ENCODE measurements at places on chromosomes 4 and X.

GRCh38 chrX:30228526-30228925 lies 1.9 kb upstream of the MAGEB3 start:
- peak; percentile 21 for DNase-seq

DNA sequence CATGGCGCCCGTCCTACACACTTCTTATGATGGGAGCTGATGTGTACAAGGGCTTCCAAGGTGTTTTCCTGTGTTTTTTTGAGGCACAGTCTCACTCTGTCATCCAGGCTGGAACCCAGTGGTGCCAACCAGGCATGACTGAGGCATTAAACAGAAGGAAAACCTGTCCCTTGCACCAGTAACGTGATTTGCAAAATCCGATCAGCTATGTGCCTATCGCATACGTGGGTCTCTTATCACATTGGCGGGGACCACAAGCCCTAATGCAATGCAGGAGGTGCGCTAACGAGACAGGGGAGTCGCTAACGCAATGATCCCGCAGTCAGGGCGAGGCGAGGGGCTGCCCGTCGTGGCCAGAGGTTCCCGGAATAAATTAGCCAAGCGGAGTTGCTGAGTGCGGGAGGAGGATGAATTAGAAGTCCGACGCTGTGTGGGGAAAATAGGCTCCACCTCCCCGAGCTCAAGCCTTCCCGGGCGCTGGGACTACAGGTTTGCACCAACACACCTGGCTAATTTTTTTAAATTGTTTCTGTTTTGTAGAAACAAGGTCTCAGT lies 162.7 kb downstream of the SHOX start:
- no peak for DNase-seq

DNA sequence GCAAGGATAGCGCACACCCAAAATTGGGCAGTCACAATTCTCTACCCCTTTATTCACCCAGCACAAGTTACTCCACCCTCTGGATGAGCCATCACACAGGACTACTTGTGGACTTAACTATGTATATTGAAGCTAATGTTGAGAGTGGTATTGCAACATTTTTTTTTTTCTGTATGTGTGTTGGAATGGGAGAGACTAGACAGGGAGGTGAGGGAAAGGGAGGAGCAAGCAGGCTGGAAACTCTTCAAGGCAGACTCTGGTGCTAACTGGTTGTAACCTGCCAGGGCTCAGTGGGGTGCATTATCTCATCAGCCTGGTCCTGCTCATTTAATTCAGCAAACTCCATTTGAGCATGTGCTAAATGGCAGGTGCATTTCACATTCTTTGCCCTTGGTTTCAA lies 18.4 kb upstream of the CWH43 start:
- DNase-seq = no peak

GRCh38 chr4:8688041-8688907 lies 95.7 kb downstream of the CPZ start:
- DNase-seq = peak; percentile 94

- DNase-seq = peak; percentile 71
These were observed 26.1 kb upstream of the VMA21 start for GRCh38 chrX:151370906-151371305.

DNA sequence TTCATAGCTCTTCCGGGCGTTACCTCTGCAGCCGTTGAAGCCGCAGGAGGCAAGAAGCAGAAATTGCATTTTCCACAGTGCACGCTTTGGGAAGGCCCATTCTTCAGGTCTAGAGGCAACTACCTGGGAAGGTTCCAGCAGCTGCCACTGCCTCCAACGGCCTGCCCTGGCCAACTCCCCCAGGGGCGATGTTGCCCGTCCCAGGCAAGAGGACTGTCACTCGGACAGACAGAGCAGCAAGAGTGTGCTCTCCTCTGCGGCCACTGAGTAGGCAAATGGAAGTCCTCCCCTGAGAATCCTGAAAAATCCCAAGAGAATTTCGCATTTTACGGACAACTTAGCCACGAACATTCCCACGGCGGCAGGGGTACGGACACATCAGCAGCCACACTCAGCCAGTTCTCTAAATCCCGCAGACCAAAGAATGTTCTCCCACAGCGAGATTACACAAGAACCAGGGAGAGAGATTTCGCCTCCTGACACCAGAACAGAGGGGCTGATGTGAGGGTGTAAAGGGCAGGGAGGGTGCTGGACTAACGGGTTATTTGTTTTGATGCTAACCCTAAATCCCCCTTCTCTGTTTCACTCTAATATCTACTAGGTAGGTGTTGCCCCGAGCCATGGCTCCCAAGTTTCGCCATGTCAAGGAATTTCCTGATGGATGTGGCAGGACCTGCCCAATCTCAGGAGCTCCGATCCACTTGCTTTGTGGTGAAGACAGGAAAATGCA lies 63.8 kb downstream of the SEPSECS start:
- DNase-seq = no peak

DNA sequence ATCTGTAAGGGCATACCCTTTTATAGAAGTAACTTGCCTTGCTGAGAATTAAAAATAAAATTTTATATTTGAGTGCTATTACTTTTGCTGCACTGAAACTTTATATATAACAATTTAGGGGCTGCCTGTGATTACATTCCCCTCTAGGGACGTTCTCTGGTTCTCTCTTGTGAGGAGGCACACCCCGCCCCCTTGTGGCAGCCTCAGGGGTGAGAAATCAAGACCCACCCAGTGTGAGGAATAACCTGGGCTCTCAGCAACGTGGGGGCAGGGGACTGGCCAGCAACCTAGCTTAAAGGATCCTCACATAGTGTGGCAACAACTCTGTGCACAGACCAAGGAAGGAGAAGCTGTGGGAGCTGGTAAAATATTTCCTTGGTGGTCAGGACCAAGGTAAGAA lies 43.7 kb downstream of the MAGEA9 start:
- DNase-seq = peak; percentile 11

DNA sequence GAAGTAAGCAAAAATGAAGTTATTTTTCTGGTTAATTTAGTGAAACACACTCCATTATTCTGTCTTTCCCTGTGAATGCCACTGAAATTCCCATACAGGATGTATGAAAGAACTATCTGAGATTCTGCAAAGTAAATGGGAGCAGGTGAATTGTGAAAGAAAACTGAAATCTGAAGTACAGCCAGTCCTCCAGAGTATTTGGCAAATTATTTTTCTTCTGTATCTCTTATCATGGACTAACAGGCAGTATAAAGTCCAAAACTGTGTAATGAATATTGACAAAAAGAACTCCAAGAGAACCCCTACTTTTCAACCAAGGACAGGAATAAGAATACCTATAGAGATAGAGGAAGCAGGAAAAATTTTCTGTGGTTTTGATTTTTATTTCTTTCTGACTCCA lies 40.8 kb upstream of the AR start:
- no peak for DNase-seq

- DNase-seq = no peak
These were observed 73.1 kb downstream of the WFS1 start for GRCh38 chr4:6342530-6343293.

DNA sequence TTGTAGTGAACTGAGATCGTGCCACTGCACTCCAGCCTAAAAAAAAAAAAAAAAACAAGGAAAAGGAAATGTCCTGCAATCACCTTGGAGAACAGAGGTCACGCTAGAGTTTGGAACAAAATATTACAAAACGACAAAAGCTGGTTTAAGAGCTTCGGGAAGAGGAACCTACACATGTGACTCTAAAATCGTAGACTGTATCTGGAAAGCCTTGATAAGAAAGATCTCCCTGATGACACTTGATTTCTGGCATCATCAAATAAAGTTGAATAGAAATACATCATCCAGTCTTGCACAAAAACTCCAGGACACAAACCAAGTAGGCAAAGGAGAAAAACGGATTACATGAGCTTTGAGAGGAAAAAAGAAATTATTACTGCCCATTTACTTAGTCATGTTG lies 31.1 kb upstream of the DOCK11 start:
- no peak for DNase-seq

DNA sequence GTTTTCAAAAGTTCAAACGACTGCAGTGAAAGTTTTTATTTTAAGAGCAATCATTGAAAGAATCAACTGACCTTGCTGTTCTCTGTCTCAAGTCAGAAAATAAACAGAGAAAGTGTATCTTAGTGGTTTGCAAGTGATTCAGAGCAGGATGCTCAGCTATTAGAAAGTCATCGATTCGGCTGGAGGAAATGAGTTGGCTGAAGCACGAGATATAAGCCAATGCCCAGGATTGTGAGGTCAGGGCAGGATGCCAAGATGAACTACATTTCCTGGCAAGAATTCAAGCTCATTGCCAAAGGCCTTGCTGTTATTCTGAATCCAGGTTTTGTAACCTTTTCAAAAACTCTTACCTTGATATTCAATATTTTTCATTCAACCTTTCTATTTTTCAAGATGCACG lies 541.4 kb upstream of the BOD1L1 start:
- no peak for DNase-seq

- DNase-seq = no peak
These were observed 22.7 kb upstream of the RNF212 start for GRCh38 chr4:1136048-1136447.

DNA sequence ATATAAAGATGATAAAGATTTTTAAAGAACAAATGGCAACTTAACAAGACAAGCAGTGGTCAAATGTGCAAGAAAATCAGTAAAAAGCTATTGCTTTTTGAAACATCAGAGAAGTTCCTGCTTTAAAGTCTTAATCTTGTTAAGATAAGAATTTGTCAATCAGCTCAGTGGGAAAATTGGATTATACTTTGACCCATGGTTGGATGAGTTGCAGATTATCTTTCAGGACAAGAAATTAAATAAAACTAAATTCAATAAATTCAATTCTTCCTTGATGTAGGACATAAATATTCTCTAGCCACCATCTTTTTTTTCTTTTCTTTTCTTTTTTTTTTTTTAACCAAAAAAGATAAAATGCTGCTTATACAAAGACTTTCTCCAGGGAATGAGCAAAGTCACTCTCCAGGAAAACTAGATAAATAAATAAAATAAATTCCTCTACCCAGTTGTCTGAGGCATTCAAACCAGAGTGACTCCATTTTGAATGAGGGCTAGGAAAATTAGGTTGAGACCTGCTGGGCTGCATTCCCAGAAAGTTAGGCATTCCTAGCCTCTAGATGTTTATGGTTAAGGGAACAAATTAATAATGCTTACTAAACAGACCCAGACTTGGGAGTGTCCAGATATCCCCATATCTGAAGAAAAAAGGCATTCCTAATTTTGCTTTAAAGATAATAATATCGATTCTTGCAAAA lies 211.2 kb downstream of the SNCA start:
- no peak for DNase-seq

GRCh38 chr4:180169966-180170365 lies 2073.2 kb upstream of the TENM3 start:
- DNase-seq = no peak

- DNase-seq = no peak
These were observed 149.4 kb downstream of the PDGFRA start for GRCh38 chr4:54378461-54378860.

GRCh38 chr4:10008609-10009005 lies 12.7 kb downstream of the SLC2A9 start:
- DNase-seq = no peak

DNA sequence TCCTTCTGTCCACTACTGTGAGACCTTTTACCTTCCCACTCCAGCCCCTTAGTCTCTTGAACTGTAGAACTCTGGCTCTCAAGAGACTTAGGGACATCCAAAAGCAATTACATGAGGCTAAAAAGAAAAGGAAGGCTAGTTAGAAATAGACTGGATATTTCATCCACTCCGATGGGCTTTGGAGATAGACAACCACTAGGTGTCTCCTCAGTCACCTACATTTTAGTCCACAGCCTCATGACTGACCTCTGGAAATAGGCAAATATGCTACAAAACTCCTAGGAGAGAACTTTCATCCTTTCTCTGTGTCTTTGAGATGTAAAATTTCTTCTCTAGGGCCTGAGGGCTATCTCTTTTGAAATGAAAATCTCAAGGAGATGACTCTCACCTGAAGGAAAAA lies 45.1 kb upstream of the LAMP2 start:
- peak; percentile 11 for DNase-seq

GRCh38 chr4:158778156-158778711 lies 9.4 kb downstream of the FNIP2 start:
- no peak for DNase-seq

DNA sequence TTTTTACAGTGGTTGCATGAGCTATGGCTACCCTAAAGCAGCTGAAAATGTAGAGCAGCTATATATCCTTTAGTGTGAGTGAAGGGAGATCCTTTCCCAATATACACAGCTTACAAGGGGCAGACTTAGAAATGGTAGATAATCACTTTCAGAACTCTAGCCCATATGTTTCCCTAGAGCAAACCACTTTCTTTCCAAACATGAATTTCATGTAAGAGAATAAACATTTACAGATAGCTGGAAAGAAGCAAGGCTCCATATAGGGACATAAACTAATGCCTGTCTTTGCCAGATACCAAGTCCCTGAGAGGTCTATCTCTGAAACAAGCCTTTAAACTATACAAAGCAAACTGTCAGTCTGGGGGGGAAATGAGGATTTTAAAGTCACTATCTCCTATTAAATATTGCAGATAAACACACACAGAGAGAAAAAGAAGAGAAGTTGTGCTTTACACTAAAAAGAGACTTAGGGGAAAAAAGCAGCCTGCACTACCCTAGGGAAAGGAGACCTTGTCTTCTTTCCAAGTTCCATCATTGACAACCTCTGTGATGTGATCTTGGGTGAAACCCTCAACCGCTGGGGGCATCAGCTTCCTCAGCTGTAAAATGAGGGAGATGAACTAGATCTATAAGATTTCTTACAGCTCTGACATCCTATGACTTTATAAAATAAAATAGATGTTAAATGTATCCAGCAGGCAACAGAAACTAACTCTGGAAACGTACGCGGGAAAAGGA lies 73.6 kb downstream of the TMEM156 start:
- DNase-seq = no peak

GRCh38 chr4:116016201-116016600 lies 902.8 kb upstream of the NDST4 start:
- no peak for DNase-seq

- peak; percentile 45 for DNase-seq
These were observed 106.0 kb upstream of the NDST4 start for GRCh38 chr4:115219315-115219860.

DNA sequence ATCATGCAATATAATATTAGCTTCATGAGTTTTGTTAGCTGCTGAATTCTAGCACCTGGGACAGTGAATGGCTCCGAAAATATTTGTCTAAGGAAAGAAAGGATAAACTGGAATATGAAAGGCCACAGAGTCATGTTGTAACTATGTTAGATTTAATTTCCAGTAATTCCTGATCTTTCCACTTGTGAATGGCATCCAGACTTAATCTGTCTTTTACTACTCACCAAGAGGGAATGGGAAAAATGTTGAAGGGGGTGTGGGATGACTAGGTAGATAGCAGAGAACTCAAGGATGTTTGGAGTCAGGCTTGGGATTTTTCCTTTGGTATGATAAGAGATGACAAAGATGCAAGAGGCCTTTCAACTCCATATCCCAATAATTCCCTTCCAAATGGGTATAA lies 9.4 kb downstream of the ADH6 start:
- no peak for DNase-seq

- no peak for DNase-seq
These were observed 110.1 kb downstream of the USP46 start for GRCh38 chr4:52548818-52549570.

All from iPS-NIHi11 (cell line).